Osteocyte (in vitro differentiated cells): ENCODE measurements at places on chromosomes 13 and 19. TPM values are rescaled to one million over a fixed set of nuclear protein-coding genes. Genes with fewer than 3 reads are reported as not detected.

GRCh38 chr13:26961890-26962615 lies 201.5 kb upstream of the GPR12 start:
- no peak overlapping the region for H3K27ac ChIP-seq
- no peak for DNase-seq
- no peaks in the 10 kb centered on the region for H3K36me3 ChIP-seq
- no peak overlapping the region for H3K4me3 ChIP-seq
- peaks cover 17% of the 10 kb centered on the region for H3K27me3 ChIP-seq

DNA sequence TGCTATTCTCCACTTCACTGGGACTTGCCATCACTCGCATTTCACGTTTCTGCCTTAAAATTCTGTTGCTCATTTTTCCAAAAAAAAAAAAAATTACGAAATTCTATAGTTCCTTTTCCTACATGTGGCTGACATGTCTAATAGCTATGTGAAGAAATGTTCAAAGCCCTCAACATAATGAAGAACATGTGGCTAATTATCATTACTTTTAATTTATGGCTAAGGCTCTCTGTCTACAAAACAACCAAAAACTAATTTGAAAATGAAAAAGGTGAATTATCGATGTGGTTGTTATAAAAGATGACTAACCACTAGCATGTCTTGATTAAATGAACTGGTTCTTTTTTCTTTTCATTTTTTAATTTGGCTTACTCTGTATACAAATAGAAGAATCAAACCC lies 940.0 kb downstream of the EFNB2 start:
- no peak overlapping the region for H3K4me3 ChIP-seq
- no peak overlapping the region for H3K27ac ChIP-seq
- H3K27me3 ChIP-seq: no peaks in the 10 kb centered on the region
- DNase-seq: no peak
- no peaks in the 10 kb centered on the region for H3K36me3 ChIP-seq

DNA sequence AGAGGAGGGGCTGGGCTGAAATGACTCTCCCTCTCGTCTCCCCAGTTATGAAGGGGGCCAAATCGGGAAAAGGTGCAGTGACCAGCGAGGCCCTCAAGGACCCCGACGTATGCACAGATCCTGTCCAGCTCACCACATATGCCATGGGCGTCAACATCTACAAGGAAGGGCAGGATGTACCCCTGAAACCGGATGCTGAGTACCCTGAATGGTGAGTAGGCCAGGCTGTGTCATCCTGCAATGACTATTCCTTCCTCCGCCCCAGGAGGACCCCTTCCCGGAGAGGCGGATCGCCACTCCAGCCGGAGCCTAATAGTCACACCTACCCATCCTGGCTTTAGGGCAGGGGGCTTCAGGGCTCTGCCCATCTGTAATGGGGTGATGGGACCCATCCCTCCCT lies 2.6 kb downstream of the MRPL54 start:
- H3K4me3 ChIP-seq: no peak overlapping the region
- peaks cover 19% of the 10 kb centered on the region for H3K4me1 ChIP-seq
- H3K36me3 ChIP-seq: peaks cover 10% of the 10 kb centered on the region
- H3K27ac ChIP-seq: no peak overlapping the region

GRCh38 chr19:9528757-9529336 lies 9.6 kb downstream of the ZNF426 start:
- no peak overlapping the region for H3K27ac ChIP-seq
- H3K4me3 ChIP-seq: no peak overlapping the region
- H3K4me1 ChIP-seq: no peaks in the 10 kb centered on the region
- H3K27me3 ChIP-seq: no peaks in the 10 kb centered on the region

DNA sequence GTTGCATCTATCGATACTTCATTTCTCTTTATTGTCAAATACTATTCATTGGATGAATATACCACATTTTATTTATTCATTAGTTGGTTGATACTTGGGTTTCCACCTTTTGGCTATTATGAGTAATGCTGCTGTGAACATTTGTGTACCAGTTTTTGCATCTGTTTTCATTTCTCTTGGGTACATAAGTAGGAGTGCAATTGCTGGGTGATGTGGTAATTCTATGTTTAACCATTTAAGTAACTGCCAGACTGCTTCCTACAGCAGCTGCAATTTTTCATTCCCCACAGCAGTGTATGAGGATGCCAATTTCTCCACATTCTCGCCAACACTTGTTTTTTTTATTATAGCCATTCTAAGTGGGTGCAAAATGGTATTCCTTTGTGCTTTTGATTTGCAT lies 2.6 kb downstream of the KCNJ14 start:
- peaks cover 12% of the 10 kb centered on the region for H3K36me3 ChIP-seq
- no peak for DNase-seq
- H3K27me3 ChIP-seq: no peaks in the 10 kb centered on the region
- H3K27ac ChIP-seq: no peak overlapping the region
- H3K4me3 ChIP-seq: no peak overlapping the region

DNA sequence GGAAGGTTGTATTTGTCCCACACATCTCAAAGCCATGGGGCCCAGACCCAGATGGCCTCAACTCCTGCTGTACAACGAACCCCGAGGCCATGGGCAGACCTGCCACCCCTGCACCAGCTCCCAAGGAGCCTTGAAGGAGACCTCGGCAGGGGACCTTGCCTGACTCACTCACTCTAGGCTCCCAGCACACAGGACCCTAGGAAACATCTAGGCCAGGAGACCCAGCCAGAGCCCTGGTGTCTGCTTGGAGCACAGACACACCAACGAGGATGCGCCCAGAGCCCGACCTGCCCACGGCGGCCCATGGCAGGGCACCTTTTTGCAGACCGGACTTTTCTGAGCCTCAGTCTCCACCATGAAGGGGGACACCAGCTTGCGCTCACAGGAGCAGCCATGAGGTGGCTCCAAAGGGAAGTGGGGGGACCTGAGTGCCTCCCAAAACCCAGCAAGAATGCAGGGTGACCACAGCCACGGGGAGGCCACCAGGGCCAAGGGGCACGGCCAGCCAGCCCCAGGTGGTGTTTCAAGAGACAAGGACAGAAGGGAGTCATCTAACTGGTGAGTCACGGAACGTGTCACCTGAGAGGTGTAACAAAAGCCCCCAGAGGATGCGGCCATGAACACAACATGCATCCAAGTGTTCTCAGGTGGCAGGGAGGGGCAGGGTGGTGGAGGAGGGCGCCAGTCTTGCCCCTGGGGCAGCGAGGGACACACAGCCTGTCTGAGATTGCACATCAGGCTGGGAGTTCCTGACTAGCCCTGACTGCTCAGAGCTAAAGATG lies 4.9 kb upstream of the CERS1 start:
- no peak overlapping the region for H3K4me3 ChIP-seq
- H3K4me1 ChIP-seq: peaks cover 3% of the 10 kb centered on the region
- no peak overlapping the region for H3K27ac ChIP-seq
- no peak for DNase-seq
- no peaks in the 10 kb centered on the region for H3K27me3 ChIP-seq

Gene CLDN10
- not detected in 2 replicates for total RNA-seq

Gene POLR2E
- total RNA-seq: 156 and 168 TPM in 2 replicates

Gene ZNF491
- 4.4 and 6.2 TPM in 2 replicates for total RNA-seq

Gene SLC7A10
- total RNA-seq: not detected in 2 replicates

Gene C1QTNF9B
- total RNA-seq: not detected in 2 replicates

Gene PLEKHJ1
- total RNA-seq: 40.7 and 45.7 TPM in 2 replicates
